ENCODE measurements at places on chromosomes 7 and 10.
A peak's percentile ranks its signal among the peaks of the same experiment; 100 is the strongest.

- DNase-seq = peak; percentile 43
Observed at GRCh38 chr10:47311193-47311931, 10.9 kb upstream of the GDF2 start.

DNA sequence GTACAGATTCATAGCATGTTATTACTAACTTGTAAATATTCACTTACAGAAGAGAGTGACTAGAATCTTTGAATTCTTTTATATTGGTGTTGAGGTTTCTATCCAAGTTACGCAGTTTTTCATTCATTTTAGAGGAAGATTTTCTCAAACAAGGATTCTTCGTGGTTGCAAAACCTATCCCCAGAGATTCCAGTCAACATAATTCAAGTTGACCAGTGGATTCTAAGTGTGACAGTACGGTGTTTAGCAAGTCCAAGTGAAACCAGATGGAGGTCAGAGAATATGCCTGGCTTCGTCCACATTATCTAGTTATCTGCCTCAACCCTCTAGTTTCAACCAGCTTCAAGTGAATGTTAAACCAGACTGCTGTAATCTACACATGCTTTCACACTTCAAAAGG, 131.9 kb downstream of the SDK1 start:
- no peak for DNase-seq

DNA sequence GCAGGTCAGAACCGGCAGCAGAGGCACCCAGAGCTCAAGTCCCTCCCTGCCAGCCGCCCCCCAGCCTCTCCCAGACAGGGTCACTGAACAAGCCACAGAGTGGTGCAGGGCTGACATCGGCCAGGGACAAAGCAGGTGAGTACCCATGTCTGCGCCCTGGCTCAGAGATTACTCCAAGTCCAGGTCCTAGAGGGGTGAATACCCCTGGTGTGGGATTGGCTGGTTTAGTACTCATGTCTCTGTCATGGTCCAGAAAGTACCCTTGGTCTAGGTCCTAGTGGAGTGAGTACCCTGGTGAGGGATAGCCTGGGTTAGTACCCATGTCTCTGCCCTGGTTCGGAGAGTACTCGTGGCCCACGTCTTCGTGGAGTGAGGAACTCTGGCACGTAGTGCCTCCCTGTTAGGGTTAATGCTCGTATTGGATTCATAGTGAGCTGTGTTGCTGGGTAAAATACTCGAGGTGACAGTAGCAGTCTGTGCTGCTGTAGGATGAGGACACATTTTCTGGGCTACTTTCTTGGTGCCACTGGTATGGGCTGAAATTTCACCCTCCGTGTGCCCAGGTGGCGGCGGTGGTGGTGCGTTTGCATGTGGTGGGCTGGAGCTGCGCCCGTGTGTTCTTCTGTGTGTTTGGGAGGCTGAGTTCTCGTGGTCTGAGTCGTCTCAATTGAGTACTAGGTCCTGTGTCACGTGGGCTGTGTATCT, 25.5 kb upstream of the KNDC1 start:
- no peak for DNase-seq

GRCh38 chr10:20271490-20271889, 455.3 kb downstream of the PLXDC2 start:
- no peak for DNase-seq

DNA sequence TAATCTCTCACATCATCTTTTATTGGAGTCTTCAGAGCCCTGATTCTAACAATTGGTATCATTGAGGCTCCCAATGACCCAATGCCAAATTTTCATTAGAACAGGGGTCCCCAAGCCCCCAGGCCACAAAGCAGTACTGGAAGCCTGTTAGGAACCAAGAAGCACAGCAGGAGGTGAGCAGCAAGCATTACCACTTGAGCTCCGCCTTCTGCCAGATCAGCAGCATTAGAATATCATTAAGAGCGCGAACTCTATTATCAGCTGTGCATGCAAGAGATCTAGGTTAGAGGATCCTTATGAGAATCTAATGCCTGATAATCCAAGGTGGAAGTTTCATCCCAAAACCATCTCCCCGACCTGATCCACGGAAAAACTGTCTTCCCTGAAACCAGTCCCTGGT, 23.1 kb downstream of the KIF5B start:
- no peak for DNase-seq

DNA sequence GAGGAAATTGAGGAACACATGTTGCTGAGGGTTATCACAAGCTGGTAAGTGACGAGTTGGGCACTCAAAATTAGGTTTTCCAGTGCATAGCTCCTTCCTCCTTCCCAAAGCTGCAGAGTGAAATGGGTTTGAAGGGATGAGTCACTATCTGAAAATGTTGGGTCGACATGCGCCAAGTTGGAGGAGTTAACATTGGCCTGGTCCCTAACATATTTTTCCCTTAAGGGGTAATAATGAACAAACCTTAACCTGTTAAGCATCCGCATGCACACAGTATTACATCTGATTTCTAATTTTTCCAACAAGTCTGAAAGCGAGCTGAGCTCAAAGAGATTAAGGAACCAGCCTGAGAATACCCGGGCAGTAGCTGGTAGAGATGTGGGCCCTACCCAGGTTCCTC, 20.7 kb upstream of the TECTB start:
- DNase-seq = no peak

GRCh38 chr10:6019796-6020195, 42.4 kb downstream of the IL2RA start:
- no peak for DNase-seq

DNA sequence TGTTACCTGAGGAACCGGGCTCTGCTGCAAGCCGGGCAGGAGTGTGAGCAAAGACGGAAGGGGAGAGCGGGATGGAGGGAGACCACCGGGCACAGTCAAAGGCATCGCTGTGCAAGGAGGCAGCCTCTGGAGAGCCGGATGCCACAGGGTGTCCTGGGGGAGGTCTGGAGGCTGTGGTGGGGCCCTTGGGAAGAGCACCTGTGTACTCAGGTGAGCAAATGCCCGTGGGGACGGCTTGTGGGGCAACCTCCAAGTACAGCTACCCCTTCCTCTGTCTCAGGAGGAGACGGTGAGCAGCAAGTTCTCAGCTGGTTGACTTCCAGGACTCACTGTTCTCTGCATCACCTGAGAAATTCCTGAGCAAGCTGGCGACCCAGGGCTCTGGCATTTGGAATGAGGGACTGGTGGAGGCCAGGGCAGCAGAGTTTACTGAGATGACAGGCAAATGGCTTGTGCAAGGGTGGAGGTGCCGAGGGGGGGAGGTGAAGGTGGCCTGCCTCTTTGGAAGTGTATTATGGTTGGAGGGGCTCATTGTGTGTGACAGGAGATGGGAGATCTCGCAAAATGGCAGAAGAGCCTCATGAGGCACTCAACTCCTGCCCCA, 345.2 kb upstream of the SHH start:
- DNase-seq = no peak

DNA sequence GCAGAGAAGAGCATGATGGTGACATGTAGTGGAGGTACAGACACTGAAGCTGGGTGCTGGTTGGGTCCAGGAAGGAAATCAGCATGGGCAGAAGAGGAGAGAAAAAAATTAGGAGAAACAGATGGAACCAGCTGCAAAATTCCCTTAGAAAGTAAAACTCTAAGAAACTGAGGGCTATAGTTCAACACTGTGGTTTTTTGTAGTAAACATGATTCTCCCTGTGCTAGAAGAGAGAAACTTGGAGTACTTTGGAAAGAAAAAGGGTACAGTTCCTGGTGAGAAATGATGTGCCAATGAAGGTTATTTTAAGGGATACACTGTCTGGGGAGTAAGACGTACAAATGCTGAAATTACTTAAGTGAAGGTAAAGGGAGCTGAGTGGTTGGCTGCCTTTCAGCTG, 181.5 kb upstream of the HPS1 start:
- DNase-seq = no peak

GRCh38 chr10:43308986-43309385, 42.1 kb upstream of the RASGEF1A start:
- no peak for DNase-seq

DNA sequence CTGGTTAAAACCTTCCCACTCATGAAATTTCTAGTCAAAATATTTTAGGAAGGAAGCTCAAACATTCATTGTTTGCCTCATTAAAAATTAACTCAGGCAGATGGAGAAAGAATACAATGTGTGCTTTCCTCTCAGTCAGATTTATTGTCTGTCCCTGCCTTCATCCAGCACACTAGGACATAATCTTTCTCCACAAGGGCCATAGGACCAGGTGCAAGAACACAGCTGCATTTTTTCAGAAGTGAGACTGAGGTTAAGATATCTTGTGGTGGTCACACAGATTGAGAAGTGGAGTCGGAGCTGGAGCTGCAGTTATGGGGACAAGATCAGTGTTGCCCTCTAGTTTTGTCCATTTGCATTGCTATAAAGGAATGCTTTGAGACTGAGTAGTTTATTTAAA, 666.3 kb downstream of the CCSER2 start:
- no peak for DNase-seq

- no peak for DNase-seq
Observed at GRCh38 chr7:157248659-157249058, 88.1 kb upstream of the DNAJB6 start.

GRCh38 chr10:70137135-70137534, 4.5 kb upstream of the AIFM2 start:
- no peak for DNase-seq

- DNase-seq = no peak
Observed at GRCh38 chr7:40909346-40909980, 774.7 kb downstream of the SUGCT start.

GRCh38 chr10:102280397-102281101, 35.2 kb downstream of the GBF1 start:
- no peak for DNase-seq

DNA sequence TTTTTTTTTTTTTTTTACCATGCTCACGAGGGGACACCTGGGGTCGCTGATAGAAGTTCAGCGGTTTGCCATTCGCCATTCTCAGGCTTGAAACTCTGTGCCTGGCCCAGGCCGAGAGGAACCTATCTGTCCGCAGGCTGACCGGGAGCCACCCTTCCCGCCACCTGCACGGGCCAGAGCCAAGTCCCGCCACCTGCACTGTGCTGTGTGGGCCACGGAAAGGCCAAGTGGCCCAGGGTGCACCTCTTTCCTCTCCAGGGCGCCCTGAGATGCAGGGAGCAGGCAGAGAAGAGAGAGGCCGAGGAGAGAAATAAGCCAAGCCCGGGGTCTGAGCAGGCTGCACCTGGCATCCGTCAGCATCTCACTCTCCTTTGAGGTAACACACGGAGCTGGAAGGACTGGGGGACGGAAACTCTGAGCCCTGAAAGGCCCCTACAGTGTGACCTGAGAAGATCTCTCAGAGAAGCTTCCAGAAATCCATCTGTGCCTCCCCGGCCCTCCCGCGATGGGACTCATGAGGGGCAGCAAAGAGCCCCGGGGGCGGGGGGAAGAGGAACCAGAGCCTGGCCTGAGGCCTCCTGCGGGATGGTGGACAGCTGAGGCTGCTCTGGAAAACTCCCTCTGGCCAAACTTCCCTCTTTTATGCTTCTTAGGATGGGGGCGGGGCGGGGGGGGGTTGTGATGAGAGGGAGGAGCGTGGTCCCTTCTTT, 46.6 kb downstream of the PRKAG2 start:
- DNase-seq = no peak

DNA sequence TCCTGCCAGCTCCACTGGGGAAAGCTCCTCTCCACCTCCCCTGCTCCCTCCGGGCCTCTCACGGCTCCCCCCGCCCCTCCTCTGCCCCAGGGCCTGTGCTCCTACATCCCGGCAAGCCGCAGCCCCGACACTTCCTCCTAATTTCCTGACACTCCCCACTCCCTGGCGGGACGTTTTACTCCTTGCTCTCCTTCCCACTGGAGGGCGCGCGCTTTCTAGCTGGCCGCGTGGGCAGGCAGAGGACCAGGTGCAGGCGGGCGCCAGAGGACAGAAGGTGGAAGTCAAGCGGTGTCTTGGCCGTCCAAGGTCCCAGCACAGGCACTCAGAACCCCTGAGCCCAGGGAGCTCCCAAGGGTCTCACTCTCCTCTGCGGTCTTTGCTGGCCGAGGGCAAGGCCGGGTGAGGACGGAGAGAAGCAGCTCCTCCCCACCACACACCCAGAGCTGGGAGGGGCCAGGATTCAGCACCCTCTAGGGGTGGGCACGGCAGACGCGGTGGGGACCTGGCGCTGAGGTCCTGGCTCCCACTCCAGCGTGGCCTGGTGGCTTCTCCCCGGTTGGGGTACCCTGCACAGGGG, 19.1 kb downstream of the ADAM8 start:
- no peak for DNase-seq

DNA sequence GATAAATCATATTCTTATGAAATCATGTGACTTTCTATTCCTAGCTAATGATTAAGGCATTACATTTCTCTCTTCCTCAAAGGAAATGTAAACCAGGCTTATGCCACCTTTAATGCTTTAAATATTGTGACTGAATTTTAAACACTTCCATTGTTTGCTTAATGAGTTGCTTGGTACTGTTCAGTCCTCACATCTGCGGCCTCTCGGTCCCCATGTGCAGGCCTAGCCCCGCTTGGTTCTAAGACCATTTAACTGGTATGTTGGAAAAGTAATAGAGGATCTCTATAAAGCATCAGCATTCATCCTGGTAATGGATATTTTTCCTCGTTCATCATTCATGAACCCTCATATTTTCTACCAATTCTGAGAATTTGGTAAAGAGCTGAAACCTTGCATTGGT, 27.4 kb downstream of the THSD7A start:
- DNase-seq = no peak
